Panc1 (cell line): ENCODE measurements at places on chromosomes 12 and 14. TPM values are rescaled to one million over a fixed set of nuclear protein-coding genes. Genes with fewer than 3 reads are reported as not detected.

GRCh38 chr12:111773801-111774551 is 7.2 kb downstream of the ALDH2 start:
- H3K4me1 ChIP-seq, result peaks cover 30% of the 10 kb centered on the region
- no peaks in the 10 kb centered on the region for H3K36me3 ChIP-seq
- H3K4me3 ChIP-seq, result peak overlapping the region; percentile 14
- DNase-seq, result no peak
- H3K27me3 ChIP-seq, result no peaks in the 10 kb centered on the region

DNA sequence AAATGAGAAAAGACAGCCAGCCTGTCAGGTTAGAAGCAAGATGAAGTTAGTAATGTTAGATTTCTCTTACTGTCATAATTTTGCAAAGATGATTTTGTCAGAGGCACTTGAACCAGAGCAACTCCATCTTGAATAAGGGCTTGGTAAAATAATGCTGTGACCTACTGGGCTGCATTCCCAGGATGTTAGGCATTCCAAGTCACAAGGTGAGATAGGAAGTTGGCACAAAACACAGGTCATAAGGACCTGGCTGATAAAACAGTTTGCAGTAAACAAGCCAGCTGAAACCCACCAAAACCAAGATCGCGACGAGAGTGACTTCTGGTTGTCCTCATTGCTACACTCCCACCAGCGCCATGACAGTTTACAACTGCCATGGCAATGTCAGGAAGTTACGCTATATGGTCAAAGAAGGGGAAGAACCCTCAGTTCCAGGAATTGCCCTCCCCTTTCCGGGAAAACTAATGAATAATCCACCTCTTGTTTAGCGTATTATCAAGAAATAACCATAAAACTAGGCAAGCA is 1313.5 kb upstream of the TMEM132C start:
- H3K4me1 ChIP-seq, result no peaks in the 10 kb centered on the region
- DNase-seq, result no peak
- H3K27me3 ChIP-seq, result no peaks in the 10 kb centered on the region
- no peak overlapping the region for H3K4me3 ChIP-seq

- no peak overlapping the region for H3K27ac ChIP-seq
- no peaks in the 10 kb centered on the region for H3K4me1 ChIP-seq
- H3K27me3 ChIP-seq, result no peaks in the 10 kb centered on the region
- H3K36me3 ChIP-seq, result no peaks in the 10 kb centered on the region
- no peak overlapping the region for H3K4me3 ChIP-seq
These were observed 42.9 kb downstream of the HELB start for GRCh38 chr12:66345212-66345611.

DNA sequence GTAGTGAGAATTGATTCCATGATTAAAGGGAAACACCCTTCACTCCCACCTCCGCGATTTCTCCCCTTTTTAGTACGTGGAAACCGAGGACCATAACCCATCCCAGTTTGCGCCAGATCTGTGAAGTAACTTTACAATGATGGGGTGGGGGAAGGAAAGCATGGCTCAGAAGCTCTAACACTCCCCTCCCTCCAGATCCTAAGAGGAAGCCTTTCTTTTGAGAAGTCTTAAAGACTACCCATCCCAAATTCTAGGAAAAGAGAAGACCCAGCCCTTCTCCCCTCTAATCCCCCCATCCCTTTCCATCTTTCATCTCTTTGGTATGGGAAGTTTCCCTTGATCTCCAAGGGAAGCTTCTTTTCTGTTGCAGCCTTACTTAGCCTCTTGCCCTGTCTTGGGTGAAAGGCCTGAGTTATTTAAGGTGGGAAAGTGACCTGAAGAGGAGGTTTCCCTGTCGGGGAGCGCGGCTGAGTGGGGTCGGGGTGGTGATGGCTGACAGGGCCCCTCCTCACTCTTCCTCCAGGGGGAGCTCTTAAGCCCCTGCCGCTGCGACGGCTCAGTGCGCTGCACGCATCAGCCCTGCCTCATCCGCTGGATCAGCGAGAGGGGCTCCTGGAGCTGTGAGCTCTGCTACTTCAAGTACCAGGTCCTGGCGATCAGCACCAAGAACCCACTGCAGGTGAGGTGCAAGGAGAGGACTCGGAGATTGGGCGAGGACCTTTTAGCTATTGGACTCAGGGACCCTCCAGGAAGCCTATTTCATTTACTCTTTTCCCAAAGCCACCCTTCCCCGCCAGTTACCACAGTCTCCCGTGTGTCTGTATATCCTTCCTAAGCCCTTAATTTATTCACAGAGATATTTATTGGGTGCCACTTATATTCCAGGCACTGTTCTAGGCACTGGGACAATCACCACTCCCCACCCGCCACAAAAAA is 1.8 kb downstream of the MARCHF9 start:
- peak overlapping the region; percentile 54 for H3K4me3 ChIP-seq
- H3K27me3 ChIP-seq, result peaks cover 9% of the 10 kb centered on the region
- peaks cover 7% of the 10 kb centered on the region; the same call in 1 of the 2 replicates for H3K4me1 ChIP-seq
- peaks cover 3% of the 10 kb centered on the region; the same call in 1 of the 2 replicates for H3K36me3 ChIP-seq
- H3K27ac ChIP-seq, result no peak overlapping the region

DNA sequence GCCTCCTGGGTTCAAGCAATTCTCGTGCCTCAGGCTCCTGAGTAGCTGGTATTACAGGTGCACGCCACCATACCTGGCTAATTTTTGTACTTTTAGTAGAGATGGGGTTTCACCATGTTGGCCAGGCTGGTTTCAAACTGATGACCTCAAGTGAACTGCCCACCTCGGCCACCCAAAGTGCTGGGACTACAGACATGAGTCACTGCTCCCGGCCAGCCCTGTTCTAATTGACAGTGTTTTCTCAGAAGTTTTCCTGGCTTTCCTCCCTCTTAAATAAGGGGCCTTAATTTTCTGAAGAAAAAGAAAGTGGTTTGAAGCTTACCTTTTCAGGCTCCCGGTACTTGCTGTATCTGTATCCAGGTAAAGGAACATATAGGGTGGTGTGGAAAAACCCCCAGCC is 1.7 kb downstream of the HAL start:
- DNase-seq, result no peak
- H3K4me3 ChIP-seq, result no peak overlapping the region
- H3K36me3 ChIP-seq, result no peaks in the 10 kb centered on the region
- H3K27me3 ChIP-seq, result peaks cover 10% of the 10 kb centered on the region
- no peak overlapping the region for H3K27ac ChIP-seq

DNA sequence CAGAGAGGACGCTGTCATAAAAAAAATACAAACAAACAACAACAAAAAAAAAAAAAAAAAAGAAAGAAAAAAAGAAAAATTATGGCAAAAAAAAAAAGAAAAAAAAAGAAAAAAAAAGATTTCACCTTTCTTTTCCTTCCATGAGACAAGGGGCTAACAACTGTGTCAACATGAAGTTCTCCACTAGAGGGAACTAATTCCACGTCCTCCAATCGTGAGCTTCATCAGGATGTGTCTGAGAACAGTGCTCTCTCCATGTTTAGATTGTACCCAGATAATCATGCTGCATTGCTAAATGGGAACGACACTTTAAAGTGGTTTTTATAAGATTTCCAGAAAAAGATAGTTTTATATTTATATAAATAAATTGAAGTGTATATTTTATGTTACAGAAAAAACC is 96.2 kb upstream of the PTPRB start:
- no peak overlapping the region for H3K4me3 ChIP-seq
- H3K27ac ChIP-seq, result no peak overlapping the region
- H3K4me1 ChIP-seq, result no peaks in the 10 kb centered on the region

DNA sequence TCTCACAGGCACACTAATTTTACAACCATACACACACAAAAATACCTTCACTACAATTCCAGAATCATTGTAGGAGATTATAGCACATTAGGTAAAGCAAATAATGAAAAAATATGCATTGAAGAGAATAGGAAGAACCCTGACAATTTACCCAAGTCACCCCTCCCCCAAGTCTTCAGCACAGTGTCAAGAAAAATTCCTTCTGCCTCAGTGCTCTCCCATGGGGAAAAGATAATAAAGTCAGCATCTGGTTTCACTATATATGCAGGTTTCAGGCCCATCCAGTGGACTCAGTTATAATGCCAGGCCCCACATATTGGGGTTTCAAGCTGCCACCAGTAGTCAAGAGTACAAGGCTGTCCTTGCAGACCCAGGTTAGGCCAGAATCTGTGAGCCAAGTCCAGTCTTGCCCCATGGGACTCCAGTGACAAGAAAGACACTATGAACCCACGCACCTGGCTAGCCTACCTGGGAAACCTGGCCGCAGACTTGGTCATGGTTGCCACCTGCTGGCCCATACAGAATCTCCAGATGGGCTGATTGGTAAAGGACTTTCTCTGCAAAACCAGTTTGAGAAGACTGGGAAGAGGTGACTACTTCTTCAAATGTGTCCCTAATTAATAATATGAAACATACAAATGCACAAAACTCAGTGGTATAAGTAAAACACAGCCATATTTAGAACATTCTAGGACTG is 398.6 kb upstream of the FLRT2 start:
- H3K36me3 ChIP-seq, result no peaks in the 10 kb centered on the region
- H3K4me3 ChIP-seq, result no peak overlapping the region
- no peak overlapping the region for H3K27ac ChIP-seq
- DNase-seq, result no peak
- H3K27me3 ChIP-seq, result no peaks in the 10 kb centered on the region

DNA sequence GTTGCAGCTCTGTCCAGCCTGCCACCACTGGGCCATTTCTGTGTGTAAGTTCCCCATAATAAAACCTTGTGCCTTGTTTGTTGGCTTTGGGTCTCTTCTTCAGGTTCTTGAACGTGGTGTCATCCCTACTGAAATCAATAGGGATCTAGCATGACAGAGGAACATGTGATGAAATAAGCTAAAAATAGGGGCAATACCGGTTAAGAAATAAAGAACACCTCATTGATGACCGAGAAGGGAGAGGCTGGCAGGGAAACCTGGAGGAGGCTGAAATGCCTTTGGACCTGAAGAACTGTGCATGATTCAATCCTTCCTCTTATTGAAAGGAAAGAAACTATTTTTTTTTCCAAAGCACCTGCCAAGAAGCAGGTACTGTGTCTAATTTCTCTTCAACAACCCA is 172.3 kb downstream of the PPM1H start:
- no peak for DNase-seq
- no peak overlapping the region for H3K27ac ChIP-seq
- no peaks in the 10 kb centered on the region for H3K36me3 ChIP-seq

DNA sequence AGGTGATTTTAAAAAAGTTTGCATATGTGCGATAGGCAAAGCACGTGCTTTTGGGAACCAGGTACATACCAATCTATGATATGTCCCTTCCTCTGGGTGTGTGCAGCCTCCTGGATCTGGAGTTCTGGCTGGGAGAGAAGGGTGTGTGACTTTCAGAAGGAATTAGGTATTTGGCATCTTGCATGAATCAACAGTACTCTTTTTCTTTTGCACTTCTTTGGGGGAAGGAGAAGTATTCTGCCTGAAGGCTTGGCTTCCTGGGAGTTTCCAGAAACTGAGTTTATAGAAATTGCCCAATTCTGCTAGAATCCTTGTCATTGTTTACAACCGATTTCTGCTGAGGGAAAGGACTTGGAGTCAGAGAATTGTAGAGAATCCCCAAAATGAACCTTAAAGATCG is 2.9 kb upstream of the CLMN start:
- H3K36me3 ChIP-seq, result no peaks in the 10 kb centered on the region
- H3K4me1 ChIP-seq, result peaks cover 6% of the 10 kb centered on the region
- DNase-seq, result no peak
- no peak overlapping the region; the same call in 1 of the 2 replicates for H3K27ac ChIP-seq
- no peaks in the 10 kb centered on the region for H3K27me3 ChIP-seq

DNA sequence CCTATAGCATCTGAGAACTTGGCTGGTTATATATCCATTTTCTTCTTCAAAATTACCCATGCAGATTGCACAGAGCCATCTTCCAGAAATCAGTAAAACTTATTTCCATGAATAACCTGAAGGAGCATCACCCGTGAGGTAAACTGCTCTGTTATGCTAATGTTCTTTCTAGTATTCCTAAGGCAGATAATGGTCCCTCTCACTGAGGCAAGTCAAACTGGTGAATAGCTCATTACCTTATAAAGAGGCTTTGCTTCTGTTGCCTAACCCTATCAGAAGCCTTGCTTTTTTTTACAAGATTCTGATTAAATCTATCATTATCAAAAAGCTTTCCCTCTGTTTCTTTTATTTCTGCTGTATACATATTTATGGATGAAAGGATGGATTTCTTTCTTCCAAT is 307.6 kb upstream of the FLRT2 start:
- H3K36me3 ChIP-seq, result no peaks in the 10 kb centered on the region
- no peak overlapping the region for H3K4me3 ChIP-seq
- H3K4me1 ChIP-seq, result no peaks in the 10 kb centered on the region
- no peak overlapping the region for H3K27ac ChIP-seq

GRCh38 chr12:90090929-90091651 is 382.5 kb upstream of the ATP2B1 start:
- H3K4me1 ChIP-seq, result no peaks in the 10 kb centered on the region
- H3K36me3 ChIP-seq, result no peaks in the 10 kb centered on the region
- peak; percentile 71 for DNase-seq
- H3K27ac ChIP-seq, result no peak overlapping the region
- no peaks in the 10 kb centered on the region for H3K27me3 ChIP-seq
- no peak overlapping the region for H3K4me3 ChIP-seq

GRCh38 chr14:100715332-100715731 is 11.4 kb upstream of the DLK1 start:
- H3K4me3 ChIP-seq, result no peak overlapping the region
- no peaks in the 10 kb centered on the region for H3K27me3 ChIP-seq
- H3K36me3 ChIP-seq, result no peaks in the 10 kb centered on the region
- peaks cover 8% of the 10 kb centered on the region for H3K4me1 ChIP-seq
- no peak for DNase-seq

GRCh38 chr14:77641534-77642341 is 25.3 kb upstream of the SPTLC2 start:
- H3K27me3 ChIP-seq, result no peaks in the 10 kb centered on the region
- no peak for DNase-seq
- H3K27ac ChIP-seq, result peak overlapping the region; percentile 79
- H3K4me1 ChIP-seq, result peaks cover 8% of the 10 kb centered on the region

DNA sequence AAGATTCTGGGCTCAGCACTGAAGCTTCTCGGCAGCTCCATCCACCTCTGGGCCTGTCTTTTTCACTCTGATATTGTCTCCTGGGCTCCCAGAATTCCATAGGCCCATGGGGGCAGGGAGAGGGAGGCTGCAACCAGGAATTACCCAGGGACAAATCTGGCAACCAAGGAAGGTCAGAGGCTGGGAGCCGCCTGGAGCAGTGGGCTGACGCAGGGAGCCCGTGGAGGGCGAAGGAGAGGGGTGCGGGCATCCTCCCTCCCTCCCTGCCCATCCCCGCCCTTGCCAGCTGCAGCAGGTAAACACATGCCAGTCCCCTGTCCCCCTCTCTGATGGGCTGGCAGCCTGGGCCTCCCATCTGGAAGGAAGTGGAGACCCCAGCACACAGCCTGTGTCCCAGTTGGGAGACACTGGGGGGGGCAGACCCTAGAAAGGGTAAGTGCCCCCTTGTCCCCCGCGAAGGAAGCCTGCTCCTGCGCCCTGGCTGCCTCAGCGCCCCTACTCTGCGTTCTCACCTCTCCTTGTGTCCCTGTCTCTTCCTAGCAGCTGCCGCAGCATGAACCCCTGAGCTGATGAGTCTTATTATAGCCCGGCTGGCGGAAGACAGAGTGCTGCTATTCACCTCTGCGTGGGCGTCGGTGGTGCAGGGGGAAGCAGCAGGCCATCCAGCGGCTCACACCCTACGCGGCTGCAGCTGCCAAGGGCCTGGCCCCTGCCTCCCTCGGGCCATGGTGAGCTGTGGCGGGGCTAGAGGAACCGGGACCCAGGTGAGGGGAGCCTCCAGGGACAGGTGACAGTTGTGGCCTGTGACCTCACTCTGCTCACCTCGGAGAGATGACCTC is 6.7 kb downstream of the LRTM2 start:
- no peaks in the 10 kb centered on the region; the same call in 1 of the 2 replicates for H3K27me3 ChIP-seq
- DNase-seq, result no peak
- H3K36me3 ChIP-seq, result no peaks in the 10 kb centered on the region
- H3K27ac ChIP-seq, result no peak overlapping the region

CD163 gene
- total RNA-seq, result 0.64 TPM

PKP2 gene
- 2.2 TPM for total RNA-seq

DPY19L2 gene
- 6.6 TPM for total RNA-seq

RNASE3 gene
- total RNA-seq, result not detected

RNFT2 gene
- 12.3 TPM for total RNA-seq

RAD51AP1 gene
- total RNA-seq, result 18.1 TPM
